GM06990 (cell line): ENCODE measurements at places on chromosomes 3 and 15.
A peak's percentile ranks its signal among the peaks of the same experiment; 100 is the strongest.

DNA sequence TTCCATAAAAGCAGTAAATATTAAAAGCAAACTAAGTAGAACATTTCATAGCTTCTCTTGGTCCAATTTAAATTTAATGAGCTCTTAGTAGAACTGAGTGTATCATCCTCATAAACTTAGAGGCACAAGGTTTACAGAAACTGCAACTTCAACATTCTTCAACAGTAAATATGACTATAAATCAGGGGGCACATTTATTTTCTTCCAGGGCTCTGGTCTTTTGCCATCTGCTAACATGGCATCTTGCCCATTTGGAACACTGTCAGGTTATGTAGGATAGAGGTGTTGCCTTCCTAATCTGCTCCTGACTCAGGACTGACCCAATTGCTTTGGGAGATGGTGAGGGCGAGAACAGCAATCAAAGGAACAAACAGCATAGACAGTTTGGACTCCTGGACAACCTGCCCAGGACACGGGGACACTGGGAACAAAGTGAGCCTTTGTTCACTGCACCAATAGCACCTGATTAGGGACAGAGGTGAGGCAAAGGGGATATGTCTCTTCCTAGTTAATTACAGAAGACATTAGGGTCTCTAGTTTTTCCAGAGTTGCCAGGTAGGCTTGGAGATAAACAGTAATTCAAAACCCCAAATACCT lies 610.2 kb upstream of the ROBO2 start:
- DNase-seq, result no peak

GRCh38 chr15:78307976-78308375 lies 8.6 kb upstream of the SKIC8 start:
- no peak for DNase-seq

DNA sequence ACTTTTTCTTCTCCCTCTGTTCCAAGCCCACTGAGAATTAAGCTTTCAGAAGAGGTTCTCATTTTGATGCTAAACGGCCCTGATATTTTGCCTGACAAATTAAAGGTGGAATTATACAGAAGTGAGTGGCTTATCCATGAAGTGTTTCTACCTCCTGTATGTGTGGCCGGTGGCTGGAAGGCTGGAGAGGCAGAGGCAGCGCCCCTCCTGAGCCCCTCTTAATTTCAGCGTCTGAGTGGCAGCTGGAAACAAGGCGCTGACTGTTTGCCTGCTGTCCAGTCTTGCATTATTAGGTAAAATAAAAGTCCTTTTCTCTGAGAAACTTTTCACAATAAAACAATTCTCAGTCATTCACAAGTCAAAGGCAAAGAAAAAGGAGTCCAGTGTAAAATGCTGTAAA lies 685.7 kb downstream of the MCTP2 start:
- no peak for DNase-seq

DNA sequence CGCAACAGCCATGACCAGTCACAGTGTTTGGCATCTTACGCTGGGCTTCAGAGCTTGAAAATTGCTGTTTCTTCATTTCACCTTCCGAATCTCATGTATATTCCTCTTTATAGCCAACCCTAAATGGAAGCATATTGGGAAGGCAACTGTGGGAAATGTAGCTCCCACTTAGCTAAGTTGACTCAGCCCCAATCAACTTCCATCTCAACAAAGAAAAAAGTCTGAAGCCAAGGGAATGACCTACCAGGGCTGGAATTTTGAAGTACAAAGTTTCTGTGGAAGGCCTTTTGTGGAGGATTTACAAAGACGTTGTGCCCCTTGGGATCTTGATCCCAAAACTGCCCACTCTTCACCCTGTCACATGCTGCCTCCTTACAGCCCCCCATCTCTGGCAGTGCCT lies 85.2 kb upstream of the OXTR start:
- no peak for DNase-seq

DNA sequence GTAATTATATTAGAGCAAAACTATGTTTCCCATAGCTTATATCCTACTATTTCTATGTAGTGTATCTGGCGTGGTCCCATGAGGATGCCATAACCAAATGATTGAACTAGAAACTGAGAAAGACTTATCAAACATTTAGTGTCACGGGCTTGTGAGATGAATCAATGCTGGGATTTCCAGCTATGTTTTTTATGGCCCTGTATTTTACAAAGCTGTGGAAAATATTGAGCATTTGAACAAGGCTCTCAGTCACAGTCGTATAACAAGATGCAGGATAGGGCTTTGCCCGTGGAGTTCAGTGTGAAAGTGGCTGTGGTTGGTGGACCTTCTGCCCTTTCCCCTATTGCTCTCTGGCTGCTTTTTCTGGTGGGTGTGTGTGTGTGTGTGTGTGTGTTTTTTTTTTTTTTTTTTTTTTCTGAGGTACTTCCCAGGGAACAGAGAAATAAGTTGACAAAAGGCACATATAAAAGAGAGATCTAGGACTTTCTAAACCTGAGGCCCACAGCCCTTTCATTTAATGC lies 60.7 kb downstream of the CACNA1D start:
- peak; percentile 65 for DNase-seq

- DNase-seq, result no peak
Observed at GRCh38 chr3:141455603-141456300, 31.1 kb upstream of the RASA2 start.

DNA sequence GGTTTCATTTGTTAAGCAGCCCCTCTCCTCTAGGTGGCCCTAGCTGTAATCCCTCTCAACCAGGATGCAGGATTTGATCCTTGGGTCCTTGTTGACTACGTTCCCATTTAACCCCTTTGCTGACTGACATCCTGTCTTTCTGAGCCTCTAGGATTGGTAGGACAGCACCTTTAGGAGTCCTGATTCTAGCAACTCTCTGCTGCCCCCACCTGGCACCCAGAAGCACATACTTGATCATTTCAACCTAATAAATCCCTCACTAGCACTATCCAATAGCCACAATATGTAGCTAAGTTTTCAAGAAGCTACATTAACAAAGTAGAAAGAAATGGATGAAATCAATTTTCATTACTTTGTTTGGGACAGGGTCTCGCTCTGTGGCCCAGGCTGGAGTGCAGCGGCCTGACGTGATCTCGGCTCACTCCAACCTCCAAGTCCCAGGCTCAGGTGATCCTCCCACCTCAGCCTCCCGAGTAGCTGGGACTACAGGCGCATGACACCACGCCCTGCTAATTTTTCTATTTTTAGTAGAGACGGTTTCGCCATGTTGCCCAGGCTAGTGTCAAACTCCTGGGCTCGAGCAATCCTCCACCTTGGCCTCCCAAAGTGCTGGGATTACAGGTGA lies 28.3 kb downstream of the RSL24D1 start:
- peak; percentile 26 for DNase-seq

DNA sequence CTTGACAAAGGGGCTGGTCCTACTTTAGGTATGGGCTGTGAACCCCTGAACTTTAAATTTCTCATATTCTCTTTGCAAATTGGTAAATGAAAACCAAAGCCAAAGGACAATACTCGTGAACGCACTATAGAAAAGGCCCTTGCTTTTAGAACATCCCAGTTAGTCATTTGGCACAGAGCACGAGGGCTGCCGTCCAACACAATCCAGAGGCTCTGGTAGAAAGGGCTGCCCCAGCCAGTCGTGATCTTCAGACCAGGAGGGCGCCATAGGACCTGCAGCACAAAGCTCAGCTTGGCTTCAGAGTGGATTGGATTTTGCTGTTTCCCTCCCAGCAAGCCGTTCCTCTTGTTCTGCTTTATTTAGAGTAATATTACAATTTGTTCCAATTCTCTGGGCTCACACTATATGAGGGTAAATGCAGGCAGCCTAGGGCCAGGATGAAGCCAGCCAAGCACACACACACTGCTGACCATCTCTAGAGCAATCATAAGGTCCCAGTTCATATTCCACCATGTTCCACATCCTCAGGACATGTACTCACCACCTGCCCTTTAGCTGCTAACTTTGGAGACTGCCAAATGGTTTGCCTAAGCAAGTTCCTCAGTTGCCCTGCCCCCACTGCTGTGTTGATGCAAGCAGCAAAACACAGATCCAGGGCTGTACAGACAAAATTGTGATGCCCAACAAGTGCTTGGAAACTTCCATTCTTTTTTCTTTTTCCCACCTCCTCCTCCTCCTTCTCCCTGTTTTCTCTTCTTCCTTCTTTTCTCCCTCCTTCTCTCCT lies 6.0 kb upstream of the BFSP2 start:
- DNase-seq, result no peak

GRCh38 chr3:77203851-77204250 lies 164.0 kb downstream of the ROBO2 start:
- no peak for DNase-seq

DNA sequence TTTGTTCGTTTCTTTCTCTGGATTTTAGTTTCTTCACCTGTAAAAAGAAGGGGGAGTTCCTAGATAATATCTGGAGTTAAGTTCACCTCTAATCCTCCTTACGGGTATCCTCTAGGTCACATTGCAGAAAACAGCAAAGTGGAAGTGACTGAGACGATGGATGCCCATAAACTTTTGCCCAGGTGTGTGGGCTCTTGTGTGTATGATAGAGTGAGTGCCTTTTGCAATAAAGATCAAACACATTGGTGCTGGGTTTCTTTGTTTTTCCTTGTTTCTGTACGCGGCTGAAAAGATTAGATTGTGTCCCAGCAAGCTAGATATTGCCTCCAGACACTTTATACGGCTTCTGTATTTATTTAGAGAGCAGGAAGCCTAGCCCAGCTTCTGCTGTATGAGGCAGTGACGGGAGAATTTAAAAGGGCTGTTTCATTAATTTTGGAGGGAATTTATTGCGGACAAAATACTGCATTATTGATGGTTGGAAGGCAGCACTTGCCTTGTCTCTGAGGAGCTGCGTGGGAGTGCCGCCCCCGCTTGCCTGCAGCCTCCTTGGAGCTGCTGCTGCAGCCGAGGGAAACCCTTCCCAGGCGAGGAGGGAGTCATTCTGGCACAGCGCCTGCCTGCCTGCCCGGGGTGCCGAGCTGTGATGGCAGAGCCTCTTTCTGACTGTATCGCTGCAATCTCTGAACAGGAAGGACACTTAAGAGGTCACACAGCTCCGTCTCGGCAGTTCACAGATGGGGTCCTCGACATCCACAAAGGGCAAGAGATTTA lies 38.5 kb downstream of the PYDC2 start:
- peak; percentile 3 for DNase-seq

DNA sequence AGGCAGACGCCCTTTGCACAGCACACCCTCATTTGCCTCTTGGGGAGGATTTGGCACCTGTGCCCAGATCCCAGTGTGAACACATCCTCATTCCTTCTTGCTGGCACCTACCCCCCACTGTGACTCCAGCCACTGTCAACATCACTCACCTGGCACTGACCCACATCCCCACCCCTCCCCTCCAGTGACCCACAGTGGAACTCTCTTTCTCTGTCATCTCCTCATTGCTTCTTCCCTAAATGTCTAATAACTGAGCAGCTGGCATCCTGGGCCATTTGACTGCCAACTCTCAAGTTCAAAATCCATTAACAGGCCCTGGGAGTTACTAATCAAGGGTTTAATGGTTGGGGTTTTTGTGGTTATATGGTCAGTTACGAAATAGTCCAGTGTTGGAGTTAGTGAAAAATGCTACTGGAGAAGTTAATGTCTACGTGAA lies 14.4 kb downstream of the SNAPC5 start:
- no peak for DNase-seq

- DNase-seq, result no peak
Observed at GRCh38 chr3:153840487-153840886, 280.7 kb upstream of the ARHGEF26 start.

DNA sequence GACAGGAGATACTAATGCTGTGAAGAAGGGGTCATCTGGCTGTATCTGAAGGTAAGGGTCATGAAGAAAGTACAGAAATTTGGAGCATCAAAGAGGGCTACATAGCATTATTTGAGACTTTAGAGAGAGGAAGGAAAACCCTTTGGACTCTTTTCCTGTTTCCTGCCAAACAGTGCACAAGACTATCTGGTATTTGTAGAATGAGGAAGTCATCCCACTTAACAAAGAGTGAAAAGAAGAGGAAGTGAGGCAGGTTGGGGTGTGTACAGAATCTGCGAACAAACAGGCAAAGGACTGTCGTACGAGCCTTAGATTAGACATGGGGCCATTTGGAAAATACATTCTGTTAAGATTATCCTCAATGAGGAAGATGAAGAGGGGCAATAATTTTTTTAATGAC lies 546.8 kb upstream of the EPHA6 start:
- DNase-seq, result no peak

GRCh38 chr3:186990878-186991308 lies 60.6 kb downstream of the ST6GAL1 start:
- no peak for DNase-seq

GRCh38 chr15:79736435-79737000 lies 160.3 kb downstream of the MTHFS start:
- DNase-seq, result no peak

- DNase-seq, result no peak
Observed at GRCh38 chr15:60682115-60682514, 203.2 kb upstream of the ICE2 start.

GRCh38 chr15:91118817-91119590 lies 18.9 kb downstream of the SV2B start:
- no peak for DNase-seq

DNA sequence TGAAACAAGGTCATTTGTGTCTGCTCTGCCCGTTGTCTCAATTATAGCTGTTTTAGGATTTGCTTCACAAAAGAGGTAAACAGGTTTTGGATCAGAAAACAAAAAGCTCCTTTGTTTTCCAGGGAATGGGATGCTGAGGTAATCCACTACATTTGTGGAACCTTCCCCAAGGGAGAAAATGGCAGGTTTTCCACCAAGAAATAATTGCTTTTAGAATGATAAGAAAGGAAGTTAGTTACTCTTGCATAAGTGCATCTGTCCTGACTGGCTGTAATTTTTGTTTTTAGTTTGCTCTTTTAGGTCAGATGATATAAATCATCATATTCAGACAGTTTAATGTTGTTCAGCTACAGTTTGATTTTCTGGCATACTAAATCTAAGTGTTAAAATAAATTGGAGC lies 198.5 kb upstream of the COL8A1 start:
- no peak for DNase-seq

GRCh38 chr15:73741321-73741836 lies 11.8 kb downstream of the INSYN1 start:
- DNase-seq, result no peak

DNA sequence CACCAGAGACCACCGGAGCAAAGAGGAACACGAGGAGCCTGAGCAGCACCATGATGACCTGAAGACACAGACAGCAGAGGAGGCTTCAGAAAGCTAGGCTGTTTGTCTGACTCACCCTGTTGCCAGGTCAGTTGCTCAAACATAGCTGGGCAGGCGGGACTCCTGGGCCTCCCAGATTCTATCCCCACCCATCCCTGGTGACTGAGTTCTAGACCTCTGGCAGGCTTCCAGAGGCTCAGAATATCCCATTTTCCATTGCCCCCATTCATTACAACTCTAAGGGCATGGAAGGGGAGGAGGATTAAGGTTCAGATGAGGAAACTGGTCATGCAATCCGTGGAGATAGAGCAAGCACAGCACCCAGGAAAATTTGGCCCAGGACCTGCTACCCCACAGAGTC lies at the start of gene CDHR4:
TSS of gene CDHR4 (minus strand) at position 113 of the 400 bp plus-strand sequence. CDS start at position 52, 61 bp downstream.
- DNase-seq, result no peak

GRCh38 chr3:102215166-102215565 lies 219.6 kb upstream of the ZPLD1 start:
- DNase-seq, result peak; percentile 28

DNA sequence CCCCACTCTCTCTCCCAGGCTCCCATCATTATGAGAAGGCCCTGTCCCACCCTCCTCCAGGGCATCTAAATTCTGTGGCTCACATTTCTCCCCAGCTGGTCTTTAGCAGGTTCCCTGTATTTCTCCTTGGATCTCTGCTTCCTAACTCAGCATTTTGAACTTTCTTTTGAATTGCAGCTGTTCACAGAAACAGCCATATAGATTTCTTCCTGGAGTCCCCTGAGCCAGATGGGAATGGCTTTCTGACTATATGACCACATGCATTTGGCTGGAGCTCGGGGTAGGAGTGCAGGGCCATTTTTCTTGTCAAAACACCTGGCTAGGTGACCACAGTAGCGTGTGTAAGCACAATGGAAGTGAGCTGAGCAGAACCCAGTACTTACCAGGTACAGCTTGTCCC lies 22.0 kb downstream of the RBP2 start:
- no peak for DNase-seq
